ENCODE measurements at places on chromosomes 7 and 10.

- DNase-seq, result no peak
Observed at GRCh38 chr7:27917774-27918314, 177.9 kb downstream of the TAX1BP1 start.

GRCh38 chr7:17046666-17047065 is 164.9 kb upstream of the AGR3 start:
- peak; percentile 47 for DNase-seq

GRCh38 chr10:80474941-80475340 is 20.8 kb downstream of the TSPAN14 start:
- DNase-seq, result no peak

GRCh38 chr7:106777674-106778299 is 87.3 kb upstream of the PIK3CG start:
- DNase-seq, result peak; percentile 66

DNA sequence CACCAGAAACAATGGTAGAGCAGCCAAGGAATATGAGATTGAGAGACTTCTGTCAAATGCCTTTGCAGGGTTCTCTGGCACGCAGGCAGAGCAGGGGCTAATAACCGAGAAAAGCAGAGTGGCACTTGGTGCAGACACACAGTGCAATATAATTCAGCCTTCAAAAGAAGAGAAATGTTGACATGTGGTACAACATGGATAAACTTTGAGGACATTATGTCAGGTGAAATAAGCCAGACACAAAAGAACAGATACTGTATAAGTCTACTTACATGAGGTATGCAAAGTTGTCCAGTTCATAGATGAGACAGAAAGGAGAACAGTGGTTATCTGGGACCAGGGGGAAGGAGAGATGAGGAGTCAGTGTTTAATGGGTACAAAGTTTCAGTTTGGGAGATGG is 41.8 kb downstream of the ITIH5 start:
- DNase-seq, result no peak

DNA sequence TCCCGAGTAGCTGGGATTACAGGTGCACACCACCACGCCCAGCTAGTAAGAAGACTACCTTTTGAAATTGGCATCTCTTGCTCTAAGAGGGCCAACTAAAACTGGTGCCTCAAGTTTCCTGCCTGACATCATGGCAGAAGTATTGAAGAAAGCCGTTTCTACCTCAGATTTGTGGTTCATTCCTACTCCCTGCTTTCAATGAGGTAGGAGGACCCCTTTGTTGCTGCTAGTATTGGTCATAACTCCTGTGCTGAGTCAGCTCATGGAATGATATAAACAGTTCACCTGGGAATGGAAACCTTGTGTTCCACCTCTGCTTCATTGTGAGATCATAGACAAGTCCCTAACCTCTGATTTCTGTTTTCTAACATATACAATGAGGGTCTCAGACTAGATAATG is 82.8 kb downstream of the CDK6 start:
- no peak for DNase-seq

DNA sequence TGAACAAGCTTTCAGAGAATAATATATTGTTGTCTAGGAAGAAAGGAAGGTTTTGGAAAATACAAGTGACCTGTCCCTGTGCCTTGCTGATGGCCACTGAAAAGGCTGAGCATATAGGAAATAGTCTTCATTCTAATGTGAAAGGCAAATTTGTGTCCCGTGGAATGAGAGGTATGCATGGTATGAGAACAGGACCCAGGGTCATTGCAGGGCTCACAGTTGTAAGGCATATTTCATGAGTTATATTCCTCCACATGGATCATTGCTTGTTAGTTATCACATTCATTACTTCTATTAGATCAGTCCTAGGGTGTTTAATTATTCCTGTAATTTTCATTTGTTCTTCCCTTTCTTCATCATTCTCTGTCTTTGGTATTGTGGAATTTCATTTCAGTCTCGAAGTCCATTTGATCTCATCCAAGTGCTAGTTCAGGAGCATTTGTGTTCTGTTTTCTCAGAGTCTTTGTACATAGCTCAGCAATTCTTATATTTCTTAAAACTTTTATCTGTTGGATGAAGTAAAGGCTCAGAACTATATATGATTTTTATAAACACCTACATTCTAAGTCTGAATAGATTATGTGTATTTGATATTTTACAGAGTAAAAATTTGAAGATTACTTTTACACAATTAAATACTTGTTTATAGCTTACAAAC is 39.4 kb upstream of the ARHGAP21 start:
- no peak for DNase-seq

DNA sequence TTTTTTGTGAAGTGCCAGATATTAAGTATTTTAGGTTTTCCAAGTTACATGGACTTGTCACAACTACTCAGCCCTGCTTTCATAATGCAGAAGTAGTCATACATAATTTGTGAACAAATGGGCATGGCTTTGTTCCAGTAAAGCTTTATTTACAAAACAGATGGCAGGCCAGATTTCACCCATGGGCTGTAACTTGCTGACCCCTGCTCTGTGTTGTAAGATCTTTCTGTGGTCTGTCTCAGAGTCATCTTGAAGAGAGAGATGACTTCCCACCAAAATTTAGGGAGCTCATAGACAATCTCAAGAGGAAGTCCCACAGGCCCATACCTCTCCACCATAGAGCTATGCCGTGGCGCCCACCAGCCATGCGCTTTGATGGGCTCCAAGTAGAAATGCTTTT is 616.1 kb downstream of the LRMDA start:
- DNase-seq, result no peak

DNA sequence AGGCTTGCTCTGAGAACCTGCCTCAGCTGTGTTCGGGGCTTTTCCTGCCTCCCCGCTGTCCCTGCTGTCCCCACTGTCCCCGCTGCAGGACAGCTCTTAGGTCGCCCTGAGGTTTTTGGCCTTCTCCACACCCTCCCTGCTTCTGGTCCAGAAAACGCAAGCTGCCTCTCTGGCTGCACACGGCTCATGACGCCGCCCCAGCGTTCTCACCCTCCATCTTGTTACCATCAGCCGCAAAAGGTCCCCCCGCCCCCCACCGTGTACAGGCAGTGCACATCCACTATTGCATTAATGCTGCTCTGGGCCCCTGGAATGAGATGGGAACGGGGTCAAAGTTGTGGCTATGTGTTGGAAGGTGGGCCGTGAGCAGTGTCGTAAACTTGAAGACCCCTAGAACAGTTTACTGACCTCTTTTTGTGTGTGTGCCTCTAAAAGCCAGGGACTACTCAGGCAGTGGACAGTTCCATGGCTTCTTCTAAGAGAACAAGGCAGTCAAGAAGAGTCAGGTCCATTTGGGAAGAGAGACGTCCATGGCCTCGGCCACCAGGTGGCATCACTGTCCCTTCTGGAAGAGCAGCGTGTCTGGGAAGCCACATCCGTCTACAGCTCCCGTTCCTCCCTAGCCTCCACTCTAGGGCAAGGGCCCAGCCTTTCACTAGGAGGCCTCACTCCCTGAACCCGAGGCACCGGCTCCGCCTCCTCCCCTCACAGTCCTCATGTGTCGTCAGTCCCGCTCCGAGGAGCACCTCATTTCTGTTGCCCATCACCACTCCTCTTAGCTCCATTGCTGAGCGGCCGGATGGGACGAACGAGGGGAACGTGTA is 38.5 kb upstream of the MKRN1 start:
- DNase-seq, result peak; percentile 89

- no peak for DNase-seq
Observed at GRCh38 chr7:29612596-29612995, 49.0 kb downstream of the PRR15 start.

DNA sequence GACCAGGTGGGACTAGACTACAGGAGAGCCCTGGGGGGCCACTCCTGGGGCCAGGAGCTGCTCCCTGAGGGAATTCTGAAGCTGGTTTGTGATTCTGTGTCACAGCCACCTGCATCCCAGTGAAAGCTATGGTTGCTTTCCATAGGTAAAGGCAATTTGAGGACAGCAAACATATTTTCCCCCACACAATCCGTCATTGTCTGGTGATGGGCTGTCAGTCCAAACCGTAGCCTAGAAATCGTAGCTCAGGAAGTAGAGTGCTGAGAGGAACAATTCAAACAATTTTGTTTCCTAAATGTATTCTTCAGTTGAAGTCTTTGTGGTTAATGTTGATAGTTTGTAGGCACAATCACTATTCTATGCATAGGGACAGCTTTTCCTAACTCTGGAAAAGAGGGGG is 106.0 kb upstream of the INSYN2A start:
- DNase-seq, result no peak

DNA sequence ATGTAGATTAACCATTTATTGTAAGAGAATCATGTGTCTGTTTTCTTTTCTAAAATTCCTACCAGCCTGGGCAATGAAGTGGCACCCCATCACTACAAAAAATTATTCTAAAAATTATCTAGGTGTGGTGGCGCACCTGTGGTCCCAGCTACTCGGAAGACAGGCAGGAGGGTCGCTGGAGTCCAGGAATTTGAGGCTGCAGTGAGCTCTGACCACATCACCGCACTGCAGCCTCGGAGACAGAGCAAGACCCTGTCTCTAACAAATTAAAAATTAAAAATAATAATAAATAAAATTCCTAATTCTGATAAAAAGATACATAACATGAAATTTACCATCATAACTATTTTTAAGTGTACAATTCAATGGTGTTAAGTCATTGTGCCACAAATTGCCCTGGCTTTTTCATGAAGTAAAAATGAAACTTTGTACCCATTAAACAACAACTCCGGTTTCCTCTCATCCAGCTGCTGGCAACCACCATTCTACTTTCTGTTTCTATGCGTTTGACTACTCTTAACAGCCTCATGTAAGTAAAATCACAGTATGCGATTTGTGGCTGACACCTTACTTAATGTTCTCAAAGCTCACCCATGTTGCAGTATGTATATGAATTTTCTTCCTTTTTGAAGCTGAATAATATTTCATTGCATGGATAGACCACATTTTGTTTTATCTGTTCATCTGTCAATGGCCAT is 20.6 kb upstream of the USP6NL start:
- no peak for DNase-seq

GRCh38 chr7:94394109-94394436 is 622 bp upstream of the COL1A2 start:
- DNase-seq, result no peak

DNA sequence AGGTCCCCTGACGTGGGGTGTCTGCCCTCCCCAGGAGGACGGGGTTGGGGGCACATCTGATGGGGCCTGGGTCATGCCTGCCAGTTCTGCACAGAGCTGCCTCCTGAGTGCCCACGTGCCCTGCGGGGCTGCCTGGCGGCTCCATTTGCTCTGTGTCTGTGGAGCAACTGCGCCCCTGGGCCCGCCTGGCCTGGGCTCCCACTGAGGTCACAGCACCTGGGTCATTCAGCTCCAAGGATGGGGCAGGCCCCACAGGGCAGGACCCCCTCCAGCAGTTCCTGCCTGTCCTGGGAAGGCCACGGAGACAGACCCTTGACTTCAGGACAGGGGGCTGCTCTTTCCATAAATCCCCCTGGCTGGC is 590.6 kb downstream of the PTPRN2 start:
- DNase-seq, result no peak

DNA sequence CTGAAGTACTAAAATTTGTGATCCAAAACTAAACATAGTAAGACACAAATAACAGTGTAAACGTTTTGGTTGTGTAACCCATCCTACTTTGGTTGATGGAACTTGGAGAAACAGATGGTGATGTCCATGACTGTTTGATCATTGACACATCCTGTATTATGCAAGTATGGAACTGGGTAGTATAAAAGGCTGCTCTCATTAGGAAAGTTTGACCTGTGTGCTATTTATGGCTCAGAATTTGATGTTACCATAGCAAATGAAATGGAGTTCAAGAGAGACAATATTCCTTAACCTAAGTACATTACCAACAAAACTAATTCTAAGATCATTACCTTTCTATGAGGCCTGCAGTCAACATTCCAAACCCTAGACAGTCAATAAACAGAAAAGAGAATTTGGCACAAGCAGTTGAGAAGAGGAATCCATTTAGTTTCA is 39.9 kb downstream of the DKK1 start:
- no peak for DNase-seq

DNA sequence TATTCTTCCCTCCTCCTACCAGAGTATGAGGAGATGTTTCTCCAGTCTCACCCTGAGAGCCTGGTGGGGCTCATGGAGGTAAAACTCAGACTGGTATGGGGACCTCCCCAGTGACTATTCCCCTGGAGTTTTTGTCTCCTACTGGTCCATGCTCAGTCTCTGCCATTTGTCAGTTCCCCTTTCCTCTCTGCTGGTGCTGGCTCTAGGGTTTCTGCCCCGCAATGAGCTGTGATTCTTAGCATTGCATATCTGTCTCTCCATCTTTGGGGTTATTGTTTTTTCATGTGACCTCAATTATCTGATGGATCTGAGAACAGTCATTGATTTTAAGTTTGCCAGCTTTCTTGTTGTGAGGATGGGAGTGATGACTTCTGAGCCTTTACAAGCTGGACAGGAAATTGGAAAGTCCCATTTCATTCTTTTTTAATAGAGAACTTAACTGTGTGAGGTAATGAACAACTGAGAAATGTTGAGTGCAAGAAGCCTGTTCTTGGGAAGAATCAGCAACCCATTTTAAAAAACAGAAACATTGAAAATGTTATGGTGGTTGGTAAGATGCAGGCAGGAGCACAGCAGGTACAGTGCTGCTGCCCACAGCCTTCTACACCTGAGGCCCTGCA is 26.9 kb downstream of the NACAD start:
- no peak for DNase-seq

GRCh38 chr10:62618054-62618453 is 186.5 kb upstream of the ADO start:
- no peak for DNase-seq

DNA sequence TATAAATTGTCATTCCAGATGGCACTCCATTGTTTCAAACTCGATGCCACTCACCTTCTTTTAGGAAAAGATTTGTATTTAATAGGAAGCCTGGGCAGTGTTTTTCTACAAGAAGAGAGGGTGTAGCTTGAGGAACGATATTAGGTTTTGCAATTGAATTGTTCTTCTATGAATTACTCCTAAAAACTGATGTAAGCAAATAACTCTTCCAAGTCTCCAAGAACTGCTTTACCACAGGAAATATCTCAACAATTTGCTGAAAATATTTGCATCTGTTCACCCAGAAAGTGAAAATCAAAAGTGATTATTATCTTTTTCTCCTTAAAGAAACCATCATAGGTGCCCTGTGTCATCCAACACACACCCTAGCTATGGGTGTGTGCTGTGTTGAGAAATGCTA is 261.3 kb upstream of the MEOX2 start:
- no peak for DNase-seq

DNA sequence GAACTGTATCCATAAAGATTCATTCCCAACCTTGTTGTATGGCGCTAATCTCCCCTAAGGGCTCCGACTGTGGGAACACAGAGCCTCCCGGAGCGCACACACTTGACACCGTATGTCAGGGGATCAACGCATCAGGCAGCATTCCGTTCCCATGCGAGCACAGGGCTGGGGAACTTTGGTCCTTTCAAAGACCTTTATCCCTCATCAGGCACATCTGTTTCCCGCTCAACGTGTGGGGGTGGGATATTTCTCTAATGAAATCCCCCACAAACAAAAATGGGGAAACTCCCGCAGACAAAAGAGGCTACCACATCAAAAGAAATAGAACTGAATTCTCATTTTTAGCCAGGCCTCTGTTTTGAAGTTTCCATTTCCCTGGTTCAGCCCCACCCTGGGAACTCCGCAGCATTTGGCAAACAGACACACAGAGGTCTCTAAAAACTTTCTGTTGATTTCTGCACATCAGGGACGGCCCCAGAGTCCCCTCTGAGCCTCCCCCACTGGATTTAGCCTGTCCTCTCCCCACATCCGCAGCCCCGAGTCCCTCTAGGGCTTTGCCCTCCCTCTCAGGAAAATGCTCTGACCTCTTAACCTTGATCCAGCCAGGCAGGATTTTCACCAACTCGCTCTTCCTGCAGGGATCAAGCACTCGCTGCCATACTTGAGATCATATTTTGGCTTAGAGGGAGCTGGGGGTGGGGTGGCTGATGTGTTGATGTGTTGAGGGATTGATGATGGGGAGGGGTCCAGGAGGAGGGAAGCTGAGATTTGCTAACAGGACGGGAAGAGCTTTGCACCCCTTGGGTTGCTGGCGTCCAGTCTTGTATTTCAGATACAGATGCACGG is 6.6 kb downstream of the CPA5 start:
- no peak for DNase-seq
